ENCODE measurements at places on chromosomes 16 and 17.

- DNase-seq = no peak
Measured at GRCh38 chr17:28216052-28216451, 102.9 kb upstream of the TMEM97 start.

DNA sequence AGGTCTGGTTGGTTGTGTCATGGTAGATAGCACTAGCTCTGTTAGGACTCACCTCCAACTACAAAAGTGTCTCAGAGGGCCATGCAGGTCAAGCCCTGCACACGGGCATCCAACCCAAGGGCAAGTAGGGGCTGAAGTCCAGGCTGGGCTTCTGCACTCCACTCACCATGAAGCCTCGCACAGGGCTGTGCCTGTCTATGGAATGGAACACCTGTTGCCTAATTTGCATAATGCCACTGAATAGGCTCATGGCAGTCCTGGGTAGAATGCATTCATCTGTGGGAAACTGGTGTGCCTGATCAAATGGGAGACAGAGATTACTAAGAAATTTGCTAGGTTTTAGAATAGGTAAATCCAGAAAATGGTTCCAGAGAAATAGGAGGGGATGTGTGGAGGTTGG is 8.0 kb upstream of the AKAP1 start:
- no peak for DNase-seq

- DNase-seq = no peak
Measured at GRCh38 chr17:18928628-18929125, 23.3 kb upstream of the SLC5A10 start.

DNA sequence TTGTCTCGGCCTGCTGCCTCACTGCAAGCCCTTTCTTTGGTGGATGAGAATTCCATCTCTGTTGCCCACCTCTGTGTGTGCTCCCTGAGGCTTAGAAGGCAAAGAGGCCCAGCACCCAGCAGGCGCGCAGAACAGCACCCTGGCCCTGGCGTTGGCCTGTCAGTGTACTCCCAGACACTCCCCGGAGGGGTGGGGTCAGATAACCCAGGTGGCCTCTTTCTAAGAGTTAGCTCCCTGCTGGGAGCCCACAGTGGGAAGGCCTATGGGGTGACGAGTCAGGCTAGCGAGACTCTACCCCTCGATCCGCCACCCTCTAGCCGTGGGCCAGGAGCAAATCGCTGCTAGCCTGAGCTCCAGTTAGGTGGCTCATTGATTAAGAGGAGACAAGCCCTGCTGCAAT is 38.1 kb downstream of the SRL start:
- peak; percentile 25 for DNase-seq

- DNase-seq = peak; percentile 19
Measured at GRCh38 chr17:65243838-65244625, 106.9 kb downstream of the RGS9 start.

GRCh38 chr17:73489333-73489732 is 154.9 kb downstream of the SDK2 start:
- DNase-seq = no peak

- DNase-seq = no peak
Measured at GRCh38 chr16:24821129-24821528, 24.6 kb upstream of the SLC5A11 start.

DNA sequence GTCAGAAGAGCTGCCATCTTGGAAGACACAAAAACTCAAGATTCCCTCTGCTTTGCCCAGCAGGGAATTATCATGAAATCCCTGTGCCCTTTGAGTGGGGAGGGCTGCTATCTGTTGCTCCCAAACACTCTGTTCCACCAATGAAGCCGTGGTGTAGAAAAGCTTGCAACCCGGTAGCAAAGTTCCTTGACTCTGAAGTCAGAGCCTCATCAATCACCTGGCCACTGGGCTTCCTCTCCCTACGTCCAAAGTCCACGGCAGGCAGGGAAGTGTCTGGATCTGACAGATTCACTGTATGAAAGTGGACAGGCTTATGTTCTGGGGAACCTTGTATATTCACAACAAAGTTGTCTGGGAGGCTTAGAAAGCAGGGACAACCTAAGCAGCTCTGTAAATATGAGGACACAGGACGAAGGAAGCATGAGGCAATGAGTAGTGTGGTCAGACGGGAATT is 343.3 kb downstream of the SLC39A11 start:
- DNase-seq = no peak

- peak; percentile 41 for DNase-seq
Measured at GRCh38 chr17:69949973-69950695, 124.9 kb upstream of the KCNJ16 start.

GRCh38 chr17:37568350-37569053 is 40.7 kb downstream of the SYNRG start:
- no peak for DNase-seq

GRCh38 chr17:57154921-57155320 is 69.9 kb downstream of the AKAP1 start:
- DNase-seq = no peak

Data from NCI-H510A (cell line).